NCI-H1105 (cell line): ENCODE measurements at places on chromosomes 4 and X.

- no peak for DNase-seq
These were observed 11.8 kb downstream of the DGKQ start for GRCh38 chr4:961351-962230.

GRCh38 chrX:63350465-63350877, 661 bp downstream of the SPIN4 start:
- DNase-seq: peak; percentile 36

DNA sequence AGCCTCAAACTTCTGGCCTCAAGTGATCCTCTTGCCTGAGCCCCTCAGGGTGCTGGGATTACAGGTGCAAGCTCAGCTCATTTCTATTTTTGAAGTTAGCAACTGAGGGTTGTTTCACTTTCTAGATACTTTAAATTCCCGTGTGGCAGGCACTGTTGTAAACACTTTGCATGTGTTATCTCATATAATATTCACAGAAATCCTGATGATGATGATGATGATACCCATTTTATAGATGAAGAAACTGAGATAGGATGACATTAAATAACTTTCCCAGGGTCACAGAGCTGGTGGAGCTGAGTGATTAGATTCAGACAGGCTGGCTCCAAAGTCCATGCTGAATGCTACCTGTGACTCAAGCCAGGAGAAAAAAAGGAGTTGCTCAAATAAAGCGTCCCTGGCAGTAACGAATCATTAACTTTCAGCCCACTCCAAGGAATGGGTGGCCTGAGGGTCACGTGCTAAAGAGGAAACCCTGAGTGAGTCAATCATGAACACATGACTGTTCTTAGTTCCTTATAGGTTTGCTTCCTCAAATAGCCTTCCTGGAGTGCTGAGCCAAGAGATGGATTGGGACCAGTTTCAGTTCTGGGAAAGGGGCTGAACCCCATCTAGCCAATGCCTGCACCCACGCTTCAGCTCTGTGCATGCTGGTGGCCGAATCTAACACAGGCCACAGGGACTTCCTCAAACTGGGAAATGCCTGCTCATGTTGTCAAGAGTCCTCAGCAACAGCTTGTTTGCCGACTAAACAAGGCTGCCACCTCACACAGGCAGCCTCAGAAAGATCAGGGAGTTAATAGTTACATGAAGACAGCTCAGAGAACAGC, 52.8 kb downstream of the RBM47 start:
- DNase-seq: no peak

GRCh38 chrX:122046226-122046625, 998.8 kb downstream of the GLUD2 start:
- no peak for DNase-seq

DNA sequence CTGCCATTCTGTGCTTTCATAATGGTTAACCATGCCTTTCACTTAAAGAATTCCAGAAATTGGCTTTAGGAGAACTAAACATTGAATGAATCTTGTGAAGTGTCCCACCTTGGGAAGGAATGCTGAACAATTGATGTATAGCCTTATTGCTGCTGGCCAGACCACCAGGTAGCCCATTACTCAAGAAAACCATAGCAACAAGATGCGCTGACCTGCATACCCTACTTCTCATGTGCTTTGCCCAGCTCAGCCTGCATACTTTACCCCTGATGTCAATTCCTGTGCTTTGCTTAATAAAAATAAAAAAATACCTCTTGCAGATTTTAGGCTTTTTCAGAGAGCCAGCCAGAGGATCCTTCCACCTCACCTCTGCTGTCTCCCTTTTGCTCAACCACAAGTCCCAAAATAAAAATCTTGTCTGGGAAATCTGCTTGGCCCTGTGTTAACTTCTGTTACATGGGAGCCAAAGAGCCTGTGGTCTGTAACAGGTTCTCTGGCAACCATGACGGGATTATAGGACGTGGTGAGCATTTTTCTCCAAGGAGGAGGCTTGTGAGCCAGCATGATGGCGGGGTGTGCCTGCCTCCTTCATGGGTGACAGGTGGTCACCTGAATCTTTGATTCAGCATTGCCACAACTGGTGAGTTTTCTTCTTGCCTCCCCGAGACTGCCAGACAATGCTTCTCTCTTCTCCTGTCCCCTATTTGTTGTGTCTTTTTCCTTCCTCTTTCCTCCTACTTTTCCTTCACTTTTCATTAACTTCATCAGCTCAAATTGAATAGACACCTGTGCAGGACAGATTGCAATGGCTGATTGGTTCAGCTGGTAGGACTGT, 106.8 kb downstream of the ARSJ start:
- DNase-seq: no peak

DNA sequence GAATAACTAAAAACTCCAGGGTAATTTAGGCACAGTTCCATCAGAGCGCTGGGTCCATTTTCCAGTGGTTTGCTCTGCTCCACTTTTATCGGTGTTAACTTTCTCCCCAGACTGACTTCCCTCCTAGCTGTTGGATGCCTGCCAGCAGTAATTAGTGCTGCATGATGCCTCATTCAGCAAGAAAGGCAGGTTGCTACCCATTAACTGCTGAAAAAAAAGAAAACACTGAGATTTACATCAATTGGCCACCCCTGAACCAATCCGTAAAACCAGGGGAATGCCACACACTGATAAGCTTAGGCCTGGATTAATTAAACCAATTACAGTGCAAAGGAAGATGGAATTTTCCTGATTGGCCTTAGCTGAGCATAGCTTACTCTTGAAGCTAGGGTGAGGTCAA, 182.4 kb upstream of the CXXC4 start:
- peak; percentile 88 for DNase-seq

DNA sequence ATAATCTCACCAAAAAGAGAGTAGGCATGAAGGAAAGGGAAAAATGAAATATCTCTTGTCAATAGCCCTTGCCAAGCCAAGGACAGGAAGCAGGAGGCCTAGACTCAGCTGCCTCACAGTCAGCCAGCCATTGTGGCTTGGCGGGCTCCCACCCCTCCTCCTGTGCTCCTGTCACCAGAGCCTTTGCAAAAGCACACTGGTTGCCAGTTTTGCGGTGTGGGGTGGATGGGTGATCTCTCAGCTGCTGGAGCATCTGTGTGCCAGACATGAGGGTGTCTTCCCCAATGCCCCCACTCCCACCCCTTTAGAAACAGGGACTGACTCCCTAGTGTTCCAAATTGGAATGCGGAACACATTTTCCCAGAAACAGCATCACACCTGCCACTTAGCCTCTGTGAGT, 26.1 kb downstream of the ARHGEF6 start:
- peak; percentile 33 for DNase-seq

- DNase-seq: no peak
These were observed 8.2 kb downstream of the BMP2K start for GRCh38 chr4:78784236-78784865.

DNA sequence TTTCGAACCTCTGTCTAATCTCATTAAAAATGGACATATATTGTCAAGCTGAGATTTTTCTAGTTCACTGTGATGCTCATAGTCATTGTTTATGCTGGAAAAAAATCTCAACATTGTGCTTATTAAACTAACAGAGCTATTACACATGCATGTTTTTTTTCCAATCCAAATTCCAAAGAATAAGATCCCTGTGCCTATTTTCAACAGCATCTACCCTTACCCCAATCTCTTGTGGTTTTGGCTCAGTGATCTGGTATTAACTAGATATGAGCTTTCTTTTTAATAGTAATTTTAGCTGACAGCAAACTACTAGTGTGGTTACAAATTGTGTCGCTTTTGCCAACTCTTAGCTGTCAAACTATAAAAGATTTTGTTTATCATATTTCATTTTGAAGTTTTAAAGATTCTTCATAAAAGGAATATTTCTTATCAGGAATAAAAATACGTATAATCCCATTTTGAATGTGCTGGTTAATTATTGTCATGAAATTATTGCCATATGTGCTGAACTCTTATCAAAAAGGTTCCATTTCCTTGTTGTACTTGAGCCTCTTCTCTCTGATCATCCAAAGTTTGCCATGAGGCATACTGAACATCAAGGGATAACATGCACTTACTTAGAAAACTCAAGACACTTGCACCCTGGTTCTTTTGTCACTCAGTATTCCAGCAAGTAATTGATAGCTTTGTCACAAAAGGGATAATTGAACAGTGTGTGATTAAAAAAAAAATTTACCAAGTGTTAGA, 241.2 kb downstream of the ARHGAP24 start:
- DNase-seq: no peak

DNA sequence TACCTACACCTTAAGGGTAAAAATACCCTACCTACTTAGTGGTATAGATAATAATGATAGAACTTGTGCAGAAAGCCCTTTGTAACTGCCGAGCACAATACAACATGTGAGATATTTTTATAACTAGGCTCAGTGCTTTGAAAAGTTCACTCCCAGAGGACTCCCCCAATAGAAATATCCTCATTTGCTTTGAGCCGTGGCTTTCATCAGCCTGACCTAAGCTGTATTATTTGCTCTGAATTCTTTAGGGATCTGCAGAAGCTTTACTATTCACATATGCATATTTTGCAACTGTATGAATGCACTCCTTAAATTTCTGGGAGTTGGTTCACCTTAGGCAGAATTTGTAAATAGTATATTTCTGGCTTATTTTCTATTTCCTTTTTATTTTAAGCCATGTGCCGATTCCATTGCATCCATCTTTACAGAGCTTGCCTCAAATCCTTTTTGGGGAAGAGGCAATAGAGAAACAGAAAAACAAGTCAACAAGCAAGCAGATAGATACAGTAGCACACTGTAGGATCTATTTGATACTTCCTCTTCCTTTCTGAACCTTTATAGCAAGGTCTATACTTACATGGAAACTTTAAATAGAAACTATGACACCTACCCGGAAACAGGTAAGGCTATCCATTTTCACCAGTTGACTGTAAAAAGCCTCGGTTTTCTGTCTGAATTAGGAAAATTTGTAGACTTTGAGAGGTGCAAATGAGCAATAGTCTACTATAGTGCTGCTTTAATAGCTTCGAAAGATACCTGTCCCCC, 242.5 kb upstream of the VCX3A start:
- DNase-seq: no peak

- DNase-seq: no peak
These were observed 45.4 kb upstream of the GAB1 start for GRCh38 chr4:143291314-143291713.

DNA sequence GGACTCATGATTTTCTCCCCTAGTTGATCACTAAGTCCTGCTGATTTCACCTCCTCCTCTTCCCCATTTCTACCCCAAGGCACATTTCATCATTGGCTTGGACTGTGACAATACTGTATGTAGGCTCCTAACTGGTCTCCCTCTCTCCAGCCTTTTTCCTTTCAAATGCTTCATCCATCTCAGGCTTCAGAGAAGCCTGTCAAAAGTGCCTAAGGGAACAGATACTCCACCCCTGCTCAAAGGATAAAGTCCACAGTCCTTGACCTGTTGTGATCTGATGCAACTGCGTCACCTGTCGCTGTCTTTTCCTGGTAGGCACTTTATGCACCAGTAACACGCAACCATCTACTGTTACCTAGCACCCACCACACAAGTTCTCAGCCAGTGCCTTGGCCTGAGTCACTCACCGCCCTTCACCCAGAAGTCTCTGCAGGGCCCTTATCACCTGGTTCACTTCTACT, 12.8 kb downstream of the SCARB2 start:
- DNase-seq: no peak

DNA sequence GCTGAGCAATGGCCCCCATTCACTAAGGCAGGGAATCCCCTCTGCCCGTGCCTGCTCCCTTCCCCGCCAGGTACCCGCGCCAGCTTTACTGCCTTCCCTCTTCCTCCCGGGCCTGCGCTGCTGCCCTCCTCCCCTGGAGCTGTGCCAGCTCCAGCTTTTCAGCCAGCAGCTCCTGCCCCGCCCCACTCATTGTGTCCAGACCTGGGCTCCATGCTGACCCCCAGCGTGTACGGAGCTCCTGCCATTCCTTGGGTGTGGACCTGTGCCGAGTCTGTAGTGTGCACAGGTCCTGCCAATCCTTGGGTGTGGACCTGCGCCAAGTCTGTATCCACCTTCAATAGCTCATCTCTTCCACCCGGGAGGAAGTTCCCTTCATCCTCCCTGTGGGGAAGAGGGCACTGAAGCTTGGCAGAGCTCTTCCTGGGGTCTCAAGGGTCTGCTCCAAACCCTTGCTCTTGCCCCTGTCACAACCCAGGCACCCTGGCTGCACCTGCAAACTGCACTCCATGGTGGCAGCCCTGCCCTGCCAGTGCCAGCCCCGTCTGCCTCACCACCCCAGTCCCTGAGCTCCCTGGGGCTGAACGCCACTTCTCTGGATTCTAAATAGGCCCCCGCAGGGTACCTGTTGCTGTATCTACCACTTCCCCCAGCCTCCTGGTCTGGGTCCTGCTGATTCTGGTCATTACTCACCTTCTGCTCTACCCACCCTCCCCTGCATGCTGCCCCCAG, 63.9 kb downstream of the TRMT44 start:
- peak; percentile 50 for DNase-seq

DNA sequence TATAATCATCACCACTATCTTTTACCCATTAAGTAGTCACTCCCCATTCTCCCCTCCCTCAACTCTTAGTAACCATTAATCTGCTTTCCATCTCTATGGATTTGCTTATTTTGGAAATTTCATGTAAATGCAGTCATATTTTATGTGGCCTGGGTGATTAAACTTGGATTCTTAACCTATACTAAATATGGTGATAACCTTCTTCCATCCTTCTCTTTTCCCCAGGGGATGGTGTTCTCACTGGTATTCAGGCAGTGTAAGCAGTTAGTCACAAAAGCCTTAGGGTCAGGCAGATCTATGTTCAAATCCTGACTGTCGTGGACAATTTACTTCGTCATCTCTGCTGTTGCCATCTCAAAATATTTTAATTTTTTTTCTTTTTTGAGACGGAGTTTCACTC, 29.6 kb downstream of the RAB40AL start:
- no peak for DNase-seq

GRCh38 chr4:89069481-89069880, 12.5 kb upstream of the FAM13A start:
- no peak for DNase-seq
